NT2/D1 (cell line): ENCODE measurements at places on chromosomes 7 and 10.

DNA sequence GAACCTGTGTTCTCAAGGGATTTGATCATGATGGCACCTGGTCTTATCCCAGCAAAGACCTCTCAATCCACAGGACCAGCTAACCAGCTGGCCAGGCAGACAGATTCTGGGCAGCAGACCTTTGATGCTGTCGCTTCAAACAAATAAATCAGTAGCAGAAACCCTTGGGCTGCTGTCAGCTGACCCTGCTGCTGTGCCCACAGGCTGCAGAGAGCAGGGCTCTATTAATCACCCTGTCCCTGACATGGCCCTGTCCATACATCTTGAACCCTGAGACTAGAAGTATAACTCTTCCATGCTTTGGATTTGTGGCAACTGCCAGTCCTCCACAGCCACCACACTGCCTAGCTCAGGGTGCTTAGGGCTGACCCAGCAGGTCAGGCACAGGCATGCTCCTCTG, 244.1 kb upstream of the PODXL start:
- no peak for DNase-seq

DNA sequence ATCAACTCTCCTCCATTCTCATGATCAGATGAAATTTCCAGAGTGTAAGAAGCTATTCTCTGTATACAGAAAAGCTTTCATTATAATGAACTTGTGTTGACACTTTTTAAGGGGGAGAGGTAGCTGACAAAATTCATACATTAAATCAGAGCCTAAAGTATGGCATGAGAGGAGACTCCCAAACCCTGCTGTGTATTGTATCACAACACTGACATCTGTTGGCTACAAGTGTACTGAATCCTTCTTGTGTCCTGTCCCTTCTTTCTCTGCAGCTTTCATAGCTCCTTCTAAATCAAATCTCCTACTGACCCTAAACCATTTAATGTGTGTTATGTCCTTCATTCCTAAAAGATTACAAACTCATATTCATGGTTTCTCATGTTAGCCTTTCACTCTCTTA, 70.9 kb downstream of the GCC1 start:
- DNase-seq, result peak; percentile 22

- no peak for DNase-seq
Observed at GRCh38 chr7:157037635-157038034, 27.2 kb upstream of the MNX1 start.

- DNase-seq, result no peak
Observed at GRCh38 chr10:126119599-126119998, 223.2 kb downstream of the FANK1 start.

DNA sequence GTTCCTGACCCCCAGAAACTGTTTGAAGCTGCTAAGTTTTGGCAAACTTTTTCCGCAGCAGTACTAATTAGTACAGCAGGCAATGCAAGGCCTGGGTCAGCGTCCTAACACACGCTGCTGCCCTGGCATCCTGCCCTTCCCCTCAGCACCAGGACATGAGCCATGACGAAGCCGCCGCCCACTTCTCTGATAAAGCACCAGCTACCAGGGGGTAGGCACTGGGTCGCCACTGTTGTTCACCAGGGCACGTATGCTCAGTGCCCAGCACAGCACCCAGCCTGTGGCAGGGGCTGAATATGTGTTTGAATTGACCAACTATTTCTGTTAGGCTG, 59.5 kb downstream of the CHST15 start:
- no peak for DNase-seq

DNA sequence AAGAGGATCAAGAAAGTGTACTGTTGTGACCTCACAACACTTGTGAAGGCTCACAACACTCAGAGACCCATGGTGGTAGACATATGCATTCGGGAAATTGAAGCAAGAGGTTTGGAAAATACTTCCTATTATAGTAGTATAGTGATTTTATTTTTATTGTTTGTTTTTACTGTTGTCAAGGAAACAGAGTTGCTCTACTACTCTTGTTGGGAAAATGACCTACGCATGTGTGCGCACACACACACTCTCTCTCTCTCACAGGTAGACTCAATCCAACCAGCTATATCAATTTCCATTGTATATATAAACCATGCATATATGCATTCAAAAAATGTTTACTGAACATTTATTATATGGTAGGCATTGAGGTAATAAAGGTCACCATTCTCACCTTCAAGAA, 63.7 kb upstream of the PRR15 start:
- no peak for DNase-seq

GRCh38 chr10:108574233-108574632, 1349.1 kb downstream of the XPNPEP1 start:
- DNase-seq, result no peak

- no peak for DNase-seq
Observed at GRCh38 chr10:33195608-33196376, 138.7 kb downstream of the NRP1 start.

- no peak for DNase-seq
Observed at GRCh38 chr10:4847561-4848355, 21.8 kb downstream of the AKR1E2 start.

GRCh38 chr10:108421266-108421665, 1256.8 kb upstream of the SORCS1 start:
- no peak for DNase-seq
